ENCODE measurements at places on chromosomes 3 and 15. TPM values are rescaled to one million over a fixed set of nuclear protein-coding genes. Genes with fewer than 3 reads are reported as not detected.

- DNase-seq, result peak; percentile 75
Observed at GRCh38 chr3:58332575-58333188, at the start of gene PXK. Gene PXK, plus strand, starts transcription at chr3:58332892. Its CDS starts 97 bp downstream, at chr3:58332989.

DNA sequence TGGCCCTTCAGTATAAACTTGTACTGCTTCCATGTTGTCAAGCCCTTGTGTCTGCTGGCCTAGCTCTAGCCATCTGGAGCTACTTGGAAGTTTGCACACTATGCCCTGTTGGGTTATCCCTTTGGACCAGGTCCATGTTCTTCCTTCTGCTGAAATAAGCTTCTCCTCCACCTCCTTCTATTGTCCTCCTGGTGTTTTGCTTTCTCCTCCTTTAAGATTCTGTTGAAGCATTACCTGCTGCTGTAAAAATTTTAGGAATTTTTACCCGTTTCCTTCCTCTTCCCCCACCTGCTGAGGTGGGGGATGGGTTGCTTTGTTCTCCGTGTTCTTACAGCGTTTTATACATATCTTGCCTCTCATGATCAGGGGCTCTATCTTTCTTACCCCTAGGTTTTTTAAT, 51.7 kb downstream of the SH3GL3 start:
- DNase-seq, result no peak

GRCh38 chr3:141218162-141218835, 13.3 kb upstream of the PXYLP1 start:
- DNase-seq, result no peak

DNA sequence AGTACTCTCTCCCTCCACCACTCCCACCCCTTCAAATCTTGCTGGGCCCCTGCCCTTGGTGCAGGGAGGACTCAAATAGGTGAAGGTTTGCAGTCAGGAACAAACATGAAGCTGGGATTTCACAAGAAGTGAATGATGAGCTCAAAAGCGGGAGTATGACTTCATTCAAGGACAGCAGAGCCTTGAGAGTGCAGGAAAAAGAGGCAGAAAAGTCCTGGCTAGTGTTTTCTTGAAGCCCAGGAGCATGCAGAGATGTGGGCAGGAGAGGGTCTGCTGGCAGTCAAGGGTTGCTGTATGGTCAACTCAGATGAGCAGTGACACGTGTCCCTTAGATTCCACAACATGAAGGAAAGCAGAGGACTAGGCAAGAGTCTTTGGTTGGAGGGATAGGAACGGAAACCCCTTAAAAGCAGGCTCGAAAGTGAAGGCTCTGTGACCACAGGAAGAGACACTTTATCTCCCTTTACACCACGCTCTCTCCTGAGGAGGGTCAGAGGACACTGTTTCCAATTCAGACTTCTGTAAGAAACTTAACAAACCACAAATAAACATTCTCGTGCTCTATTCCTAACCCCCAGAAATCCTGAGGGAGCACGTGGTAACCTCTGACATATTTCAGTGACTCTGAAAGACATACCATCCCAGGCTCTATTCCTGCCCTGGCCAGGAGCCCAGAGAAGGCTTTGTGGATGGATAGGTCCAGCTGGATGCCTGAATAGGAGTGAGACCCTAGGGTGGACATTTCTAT, 168.0 kb upstream of the NDN start:
- DNase-seq, result no peak

DNA sequence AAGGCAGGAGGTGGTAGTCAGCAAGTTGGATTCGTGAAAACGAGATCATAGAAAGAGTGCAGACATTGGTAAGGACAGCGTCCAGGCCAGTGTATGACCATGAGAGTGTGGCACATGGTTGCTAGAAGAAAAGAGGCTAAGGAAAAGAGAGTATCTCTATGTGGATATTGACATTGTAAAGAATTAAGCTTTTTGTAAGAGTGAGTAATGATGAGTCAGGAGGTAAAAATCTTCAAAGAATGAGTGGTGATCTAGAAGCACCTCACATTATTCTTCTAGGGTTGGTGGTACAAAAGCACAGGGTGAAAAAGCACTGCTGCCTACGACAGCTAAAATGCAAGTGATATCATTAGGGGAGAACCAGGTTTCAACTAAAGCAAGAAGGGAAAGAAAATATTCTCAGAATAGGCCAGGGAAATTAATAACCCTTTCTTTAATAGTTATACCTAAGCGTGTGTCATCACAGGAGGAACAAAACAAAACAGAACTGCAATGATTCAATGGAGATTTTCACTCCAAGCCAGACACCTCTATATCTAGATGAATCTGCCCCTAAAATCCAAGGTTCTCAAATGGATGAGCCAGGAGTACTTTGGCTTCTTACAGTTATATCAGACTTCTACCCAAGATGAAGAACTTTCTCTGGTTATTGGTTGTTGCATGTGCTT, 884.7 kb downstream of the NAALADL2 start:
- DNase-seq, result no peak

EBLN2 gene
- polyA plus RNA-seq, result 7.7 TPM
